ENCODE measurements at places on chromosomes 2 and 18. TPM values are rescaled to one million over a fixed set of nuclear protein-coding genes. Genes with fewer than 3 reads are reported as not detected.

- H3K4me3 ChIP-seq: no peak overlapping the region
- H3K36me3 ChIP-seq: peaks cover 4% of the 10 kb centered on the region
- no peaks in the 10 kb centered on the region for H3K27me3 ChIP-seq
- H3K27ac ChIP-seq: no peak overlapping the region
These were observed 63.4 kb upstream of the CYP20A1 start for GRCh38 chr2:203175371-203175770.

GRCh38 chr18:61957801-61958516 lies 65.2 kb upstream of the RNF152 start:
- DNase-seq: no peak
- H3K4me1 ChIP-seq: peaks cover 12% of the 10 kb centered on the region
- H3K27me3 ChIP-seq: no peaks in the 10 kb centered on the region
- H3K4me3 ChIP-seq: no peak overlapping the region
- H3K27ac ChIP-seq: no peak overlapping the region

- H3K27me3 ChIP-seq: no peaks in the 10 kb centered on the region
- no peak overlapping the region for H3K27ac ChIP-seq
- peaks cover 52% of the 10 kb centered on the region for H3K4me1 ChIP-seq
- H3K4me3 ChIP-seq: no peak overlapping the region
These were observed 58.8 kb downstream of the RND3 start for GRCh38 chr2:150428641-150429040.

GRCh38 chr2:212156088-212156487 lies 382.5 kb downstream of the ERBB4 start:
- H3K4me3 ChIP-seq: no peak overlapping the region
- DNase-seq: no peak
- no peak overlapping the region for H3K27ac ChIP-seq
- H3K4me1 ChIP-seq: peaks cover 10% of the 10 kb centered on the region

- H3K27ac ChIP-seq: no peak overlapping the region
- no peaks in the 10 kb centered on the region for H3K4me1 ChIP-seq
- DNase-seq: no peak
- no peaks in the 10 kb centered on the region for H3K36me3 ChIP-seq
- H3K27me3 ChIP-seq: no peaks in the 10 kb centered on the region
These were observed 137.9 kb downstream of the DOCK10 start for GRCh38 chr2:224904381-224904780.

DNA sequence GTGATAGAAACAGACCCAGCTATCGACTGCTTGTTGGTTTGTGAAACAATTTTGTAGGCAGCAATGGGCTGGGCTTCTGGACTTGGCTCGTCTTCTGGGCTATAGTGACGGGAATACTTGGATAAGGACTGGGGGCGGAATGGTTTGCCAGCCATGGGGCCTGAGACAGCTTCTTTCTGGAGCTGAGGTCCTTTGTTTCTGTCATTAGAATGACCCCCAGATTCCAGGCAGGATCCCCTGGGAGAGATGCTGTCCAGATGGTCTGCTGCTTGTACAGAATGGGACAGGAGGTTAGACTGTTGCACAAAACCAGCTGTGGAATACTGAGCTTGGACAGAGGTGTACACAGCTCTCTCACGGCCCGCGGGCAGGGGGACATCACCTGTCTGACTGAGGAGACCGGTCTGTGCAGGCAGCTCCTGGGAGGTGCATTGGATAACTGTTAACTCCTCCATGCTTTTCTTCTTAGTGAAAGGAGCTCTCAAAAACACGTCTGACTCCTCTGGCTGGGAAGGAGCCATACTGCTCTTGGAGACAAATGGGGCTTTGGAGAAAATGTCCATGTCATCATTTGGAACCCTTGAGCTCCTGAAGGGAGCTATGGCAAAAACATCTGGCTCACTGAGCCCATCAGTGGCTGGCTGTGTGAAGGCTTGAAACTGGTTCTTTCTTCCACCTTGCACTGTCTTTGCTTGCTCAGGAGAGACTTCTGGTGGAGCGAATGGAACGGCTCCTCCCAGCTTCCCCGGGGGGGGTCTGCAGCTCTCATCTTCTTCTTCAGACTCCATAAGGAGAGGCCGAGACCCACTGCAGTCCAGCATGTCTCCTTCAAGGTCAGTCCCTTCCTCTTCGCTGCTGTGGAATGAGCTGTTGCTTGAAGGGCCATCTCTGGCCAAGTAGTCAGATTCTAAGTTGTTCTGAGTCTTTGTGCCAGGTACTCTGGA lies 28.6 kb upstream of the NFU1 start:
- H3K4me1 ChIP-seq: no peaks in the 10 kb centered on the region
- no peak for DNase-seq
- H3K36me3 ChIP-seq: peaks cover 11% of the 10 kb centered on the region
- no peak overlapping the region for H3K4me3 ChIP-seq
- no peaks in the 10 kb centered on the region for H3K27me3 ChIP-seq

EFEMP1 gene
- 92.5 TPM for total RNA-seq

TMEM169 gene
- total RNA-seq: 2.1 TPM

FOXD4L1 gene
- total RNA-seq: not detected

SIX3 gene
- 0.68 TPM for total RNA-seq
